NCI-H2107 (cell line): ENCODE measurements at places on chromosomes 11 and 22.
A peak's percentile ranks its signal among the peaks of the same experiment; 100 is the strongest.

DNA sequence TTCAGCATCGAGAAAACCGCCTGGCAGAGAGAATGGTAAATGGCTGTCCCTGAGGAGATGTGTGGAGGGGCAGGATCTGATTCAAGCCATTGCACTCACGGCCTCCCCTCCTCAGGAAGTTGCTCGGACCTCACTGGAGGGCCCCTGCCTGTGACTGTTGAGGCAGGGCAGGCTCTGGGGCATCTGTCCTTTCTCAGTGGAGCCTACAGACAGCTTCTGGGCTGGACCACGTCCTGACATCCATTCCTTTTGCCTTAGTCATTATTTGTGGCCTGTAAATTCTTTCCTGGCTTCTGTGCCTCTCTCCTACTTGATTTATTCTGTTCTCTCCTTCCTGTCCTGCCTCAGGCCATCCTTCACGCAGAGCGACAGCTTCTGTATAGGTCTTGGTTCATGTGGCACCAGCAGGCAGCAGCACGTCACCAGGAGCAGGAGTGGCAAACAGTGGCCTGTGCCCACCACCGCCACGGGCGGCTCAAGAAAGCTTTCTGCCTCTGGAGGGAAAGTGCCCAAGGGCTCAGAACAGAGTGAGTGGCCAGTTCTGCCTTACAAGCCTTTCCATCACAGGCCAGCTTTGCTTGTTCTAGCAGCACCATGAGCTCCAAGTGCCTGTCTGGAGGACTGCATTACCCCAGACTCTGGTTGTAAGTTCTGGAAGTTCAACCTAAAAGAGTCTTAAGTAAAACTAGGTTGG, 59.6 kb downstream of the PISD start:
- no peak for DNase-seq

DNA sequence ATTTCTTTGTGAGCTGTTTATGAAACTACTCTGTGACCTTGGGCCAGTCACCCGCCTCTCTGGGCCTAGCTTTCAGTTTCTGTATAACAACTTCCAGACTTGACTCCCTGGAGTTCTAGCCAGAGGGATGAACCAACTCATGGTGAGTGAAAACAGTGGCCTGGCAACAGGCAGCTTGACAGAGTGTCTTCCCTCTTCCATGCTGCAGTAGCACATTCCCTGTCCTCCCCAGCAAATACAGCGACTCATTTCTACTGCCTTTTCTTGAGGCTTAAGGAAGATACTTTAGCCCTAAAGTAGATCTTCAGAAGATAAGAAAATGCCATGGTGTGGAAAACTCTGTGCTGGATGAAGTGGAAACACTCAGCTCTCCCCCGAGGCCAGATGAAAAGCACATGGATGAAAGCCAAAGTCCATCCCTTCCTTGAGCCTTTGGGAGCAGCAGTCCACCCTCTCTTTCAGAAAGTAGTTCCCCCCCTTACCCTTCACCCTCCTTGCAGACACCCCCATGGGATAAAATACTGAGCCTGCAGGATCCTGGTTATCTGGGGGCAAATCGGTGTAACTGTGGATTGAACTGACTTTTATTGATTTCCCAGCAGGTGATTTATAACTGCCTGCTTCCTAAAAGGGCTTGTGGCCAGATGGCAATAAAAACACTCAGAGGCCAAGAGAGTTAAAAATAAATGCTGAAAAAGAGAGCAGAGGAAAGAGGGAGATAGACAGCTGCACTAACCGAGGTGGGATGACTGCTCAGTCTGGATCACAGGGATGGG, 24.1 kb downstream of the IRAG1 start:
- peak; percentile 24 for DNase-seq

- no peak for DNase-seq
These were observed 493.7 kb downstream of the ETS1 start for GRCh38 chr11:128093689-128094088.

DNA sequence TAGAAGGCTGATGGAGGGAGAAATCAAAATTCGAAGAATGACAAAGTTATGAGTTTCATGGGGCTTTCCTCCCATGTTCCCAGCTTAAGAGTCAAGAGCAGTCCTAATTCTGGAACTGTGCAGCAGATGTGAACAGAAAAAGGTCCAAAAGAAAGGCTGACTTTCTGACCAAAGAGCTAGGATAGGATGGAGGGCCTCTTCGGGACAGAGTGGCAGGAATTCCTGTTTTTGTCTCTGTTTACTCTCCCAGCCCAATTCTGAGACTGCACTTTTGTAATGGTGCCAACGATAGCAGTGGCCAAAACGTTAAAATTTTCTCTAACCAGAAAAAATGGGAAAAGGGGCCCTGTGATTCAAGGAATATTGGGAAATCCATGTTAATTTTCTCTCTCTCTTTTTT, 193.6 kb downstream of the EFCAB6 start:
- DNase-seq: no peak

GRCh38 chr22:24707470-24707801, 67.1 kb downstream of the PIWIL3 start:
- no peak for DNase-seq

DNA sequence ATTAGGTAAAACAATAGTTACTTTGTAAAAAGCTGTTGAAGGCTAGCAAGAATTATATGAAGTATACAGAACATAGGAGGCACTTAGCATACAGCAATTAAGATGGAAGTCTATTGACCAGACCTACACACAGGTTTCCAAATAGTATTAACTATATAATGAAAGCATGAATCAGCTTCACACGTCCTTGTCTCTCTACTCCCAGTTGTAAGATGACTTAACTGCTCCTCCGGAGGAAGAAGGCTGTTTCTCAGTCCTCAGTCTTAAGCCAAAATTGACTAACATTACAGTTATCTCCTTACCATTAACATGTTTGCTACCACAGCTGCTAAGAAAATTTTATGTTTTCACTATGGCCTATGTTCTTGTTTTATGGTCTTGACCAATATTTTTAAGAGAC, 24.7 kb downstream of the SIK3 start:
- no peak for DNase-seq

- no peak for DNase-seq
These were observed 105.7 kb upstream of the LUZP2 start for GRCh38 chr11:24391167-24391566.

- DNase-seq: no peak
These were observed 8.0 kb upstream of the RAB38 start for GRCh38 chr11:88183233-88183632.

GRCh38 chr11:33931067-33931466, 39.2 kb upstream of the LMO2 start:
- DNase-seq: no peak

DNA sequence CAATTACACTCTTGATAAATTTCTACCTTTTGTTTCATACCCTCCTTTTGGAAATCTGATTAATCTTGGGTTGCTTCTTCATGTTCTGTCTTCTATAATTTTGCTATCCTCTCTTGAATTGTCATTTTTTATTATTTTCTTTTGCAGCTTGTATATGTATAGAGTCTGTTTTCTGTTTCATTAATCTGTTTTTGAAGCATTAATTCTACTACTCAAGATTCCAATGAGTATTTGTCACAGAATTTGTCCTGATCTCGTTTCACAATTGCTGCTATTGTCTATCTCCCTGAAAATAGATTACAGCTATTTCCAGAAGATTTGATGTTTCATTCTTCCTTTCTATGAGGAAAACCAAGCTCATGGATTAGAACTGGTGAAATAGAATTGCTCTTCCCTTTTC, 406.1 kb downstream of the DYNC2H1 start:
- DNase-seq: no peak

DNA sequence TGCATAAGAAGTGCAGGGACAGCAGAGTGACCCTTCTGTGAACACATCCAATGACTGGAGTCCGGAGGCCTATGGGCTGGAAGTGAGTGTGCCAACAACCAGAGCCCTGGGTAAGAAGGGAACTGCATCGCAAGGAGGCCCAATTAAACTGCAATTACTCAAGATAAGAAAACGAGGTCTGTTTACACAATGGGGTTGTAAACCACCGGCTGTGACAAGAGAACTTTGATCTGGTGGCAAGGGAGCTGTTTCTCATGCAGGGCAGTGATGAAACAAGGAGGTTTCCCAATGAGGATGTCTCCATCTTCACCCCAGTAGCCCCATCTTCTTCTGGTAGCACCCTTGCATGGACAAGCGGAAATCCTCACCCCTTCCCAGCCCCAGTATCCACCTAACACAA, 21.5 kb downstream of the ETS1 start:
- no peak for DNase-seq

DNA sequence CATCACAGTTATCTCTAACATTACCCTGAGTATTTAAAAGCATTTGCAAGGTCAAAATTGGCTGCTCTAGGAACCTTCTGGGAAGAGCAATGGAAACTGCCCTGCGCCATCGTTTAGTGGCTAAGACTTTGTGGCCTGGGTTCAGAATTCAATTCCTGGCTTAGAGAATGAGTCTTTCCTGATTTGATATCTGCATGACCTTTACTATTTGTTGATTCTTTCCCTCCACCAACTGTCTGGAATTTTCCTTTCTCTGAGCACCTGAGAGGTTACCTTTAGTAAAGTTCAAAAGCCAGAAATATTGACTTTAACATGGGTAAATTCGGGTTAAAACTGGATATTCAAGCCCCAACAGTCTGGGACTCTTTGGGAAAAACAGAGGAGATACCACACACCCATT, 43.0 kb upstream of the SLC5A12 start:
- DNase-seq: no peak

- DNase-seq: no peak
These were observed 1062.8 kb downstream of the DLG2 start for GRCh38 chr11:84564180-84564866.
